ENCODE measurements at places on chromosomes 4 and X. TPM values are rescaled to one million over a fixed set of nuclear protein-coding genes. Genes with fewer than 3 reads are reported as not detected.
A peak's percentile ranks its signal among the peaks of the same experiment; 100 is the strongest.

- DNase-seq, result no peak
These were observed 4.6 kb upstream of the PIN4 start for GRCh38 chrX:72176981-72177380.

The UGT8 gene
- polyA plus RNA-seq, result 2.7 TPM

DNA sequence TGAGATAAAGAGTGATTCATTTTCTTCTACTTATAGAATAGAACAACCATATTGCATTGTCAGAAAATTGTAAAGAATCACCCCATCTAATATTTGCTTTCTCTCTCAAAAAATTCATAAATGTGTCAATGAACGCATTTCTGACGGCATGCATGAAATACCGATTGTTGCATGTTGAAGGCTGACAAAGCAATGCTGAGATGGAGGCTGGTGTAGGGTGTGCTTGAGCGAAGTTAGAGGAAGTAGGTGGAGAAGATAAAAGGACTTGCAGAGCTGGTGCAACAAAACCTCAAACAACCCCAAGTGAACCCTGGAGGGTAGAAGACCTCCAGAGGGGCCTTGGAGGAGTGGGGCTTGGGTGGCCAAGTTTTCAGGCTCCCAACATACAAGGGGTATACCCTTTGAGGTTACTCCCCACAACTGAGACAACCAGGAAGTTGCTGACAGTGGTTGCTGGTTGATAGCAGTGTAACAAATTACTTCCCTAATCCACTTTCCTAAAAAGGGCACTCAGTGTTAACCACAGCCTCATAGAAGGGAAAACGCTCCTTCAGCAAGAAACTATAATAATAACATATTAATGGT, 452.7 kb downstream of the NLGN4X start:
- no peak for DNase-seq

The EFHC2 gene
- 0.22 TPM for polyA plus RNA-seq

DNA sequence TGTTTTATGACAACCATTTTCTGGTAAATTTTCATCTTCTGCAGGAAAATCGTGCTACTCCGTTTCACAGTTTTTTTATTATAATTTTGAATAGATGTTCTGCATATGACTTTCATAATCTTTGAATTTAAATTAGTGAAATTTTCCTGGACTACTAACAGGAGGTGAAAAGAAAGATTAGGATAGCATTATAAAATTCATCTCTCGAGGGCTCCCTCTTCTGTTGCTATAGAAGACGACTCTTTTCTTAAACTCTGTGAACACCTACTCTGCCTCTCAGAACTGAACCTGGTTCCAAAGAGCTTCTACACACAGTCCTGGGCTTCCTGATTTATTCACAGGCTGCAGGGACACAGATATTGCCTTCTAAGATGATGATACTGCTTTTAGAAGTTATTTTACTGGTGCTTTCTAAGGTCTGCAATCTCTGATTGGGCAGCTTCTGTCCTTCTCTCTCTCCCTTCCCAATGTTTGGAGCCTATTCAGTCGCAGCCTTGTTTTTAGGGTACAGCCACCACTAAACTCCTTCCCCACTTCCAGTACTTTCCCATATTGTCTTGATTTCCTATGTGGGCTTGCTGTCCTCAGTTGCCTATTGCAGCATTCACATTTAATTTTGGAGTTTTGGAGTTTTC, 10.1 kb upstream of the SAP30 start:
- no peak for DNase-seq

- no peak for DNase-seq
These were observed 553.5 kb downstream of the SPOCK3 start for GRCh38 chr4:166680796-166681195.

The ZCCHC12 gene
- polyA plus RNA-seq, result 0.49 TPM

GRCh38 chrX:39238006-39238405, 436.7 kb downstream of the MID1IP1 start:
- DNase-seq, result no peak

GRCh38 chrX:32370456-32371205, 840.7 kb downstream of the DMD start:
- no peak for DNase-seq

The STK32B gene
- polyA plus RNA-seq, result 0.26 TPM

The CENPVL1 gene
- polyA plus RNA-seq, result not detected

- no peak for DNase-seq
These were observed 310.4 kb downstream of the ARAP2 start for GRCh38 chr4:35933901-35934300.

The RXFP1 gene
- 0.08 TPM for polyA plus RNA-seq

GRCh38 chr4:184282251-184282713, 64.6 kb upstream of the ENPP6 start:
- DNase-seq, result peak; percentile 86

DNA sequence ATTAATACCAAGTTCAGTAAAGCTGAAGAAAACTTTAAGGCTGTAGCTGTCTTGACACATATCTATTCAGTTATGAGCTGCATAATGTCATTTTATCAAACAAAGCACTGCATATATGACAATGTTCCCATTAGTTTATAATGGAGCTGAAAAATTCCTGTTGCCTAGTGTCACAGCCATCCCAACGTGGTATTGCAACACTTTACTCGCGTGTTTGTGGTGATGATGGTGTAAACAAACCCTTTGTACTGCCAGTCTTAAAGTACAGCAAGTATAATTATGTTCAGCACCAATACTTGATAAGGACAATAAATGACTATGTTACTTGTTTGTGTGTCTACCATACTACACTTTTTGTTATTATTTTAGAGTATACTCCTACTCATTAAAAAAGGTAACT, 1415.6 kb upstream of the PCDH7 start:
- no peak for DNase-seq

DNA sequence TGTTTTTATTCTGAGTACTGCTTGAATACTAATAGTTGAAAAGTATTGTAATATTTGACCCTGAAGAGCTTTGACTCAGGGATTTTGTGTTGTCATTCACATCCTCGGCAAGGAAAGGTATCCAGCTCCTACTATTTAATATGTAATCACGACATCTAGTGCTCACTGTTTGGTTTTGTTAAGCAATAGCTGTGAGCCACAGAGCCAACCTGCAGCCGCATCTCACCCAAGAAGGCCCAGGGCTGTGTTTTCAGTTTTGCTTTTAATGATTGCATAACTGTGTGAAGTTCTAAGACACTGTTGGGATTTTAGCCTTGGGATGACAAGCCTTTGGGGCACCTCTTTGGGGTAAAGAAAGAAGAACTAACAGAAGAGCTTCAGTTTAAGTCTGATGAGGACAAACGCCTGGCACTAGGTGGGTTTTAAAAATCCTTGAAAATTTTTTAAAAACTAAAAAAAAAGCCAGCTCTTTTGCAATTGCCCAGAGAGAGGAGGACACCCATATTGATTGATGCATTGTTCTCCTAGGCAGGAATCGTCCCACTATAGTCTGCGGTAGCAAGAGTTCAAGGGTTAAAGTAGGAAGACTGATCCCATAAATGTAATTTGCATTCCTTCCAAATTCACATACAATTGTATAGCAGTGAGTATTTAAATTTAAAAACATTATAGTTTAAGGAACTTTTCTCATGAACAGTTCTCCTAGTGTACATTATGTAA, 157.8 kb downstream of the RELL1 start:
- no peak for DNase-seq

DNA sequence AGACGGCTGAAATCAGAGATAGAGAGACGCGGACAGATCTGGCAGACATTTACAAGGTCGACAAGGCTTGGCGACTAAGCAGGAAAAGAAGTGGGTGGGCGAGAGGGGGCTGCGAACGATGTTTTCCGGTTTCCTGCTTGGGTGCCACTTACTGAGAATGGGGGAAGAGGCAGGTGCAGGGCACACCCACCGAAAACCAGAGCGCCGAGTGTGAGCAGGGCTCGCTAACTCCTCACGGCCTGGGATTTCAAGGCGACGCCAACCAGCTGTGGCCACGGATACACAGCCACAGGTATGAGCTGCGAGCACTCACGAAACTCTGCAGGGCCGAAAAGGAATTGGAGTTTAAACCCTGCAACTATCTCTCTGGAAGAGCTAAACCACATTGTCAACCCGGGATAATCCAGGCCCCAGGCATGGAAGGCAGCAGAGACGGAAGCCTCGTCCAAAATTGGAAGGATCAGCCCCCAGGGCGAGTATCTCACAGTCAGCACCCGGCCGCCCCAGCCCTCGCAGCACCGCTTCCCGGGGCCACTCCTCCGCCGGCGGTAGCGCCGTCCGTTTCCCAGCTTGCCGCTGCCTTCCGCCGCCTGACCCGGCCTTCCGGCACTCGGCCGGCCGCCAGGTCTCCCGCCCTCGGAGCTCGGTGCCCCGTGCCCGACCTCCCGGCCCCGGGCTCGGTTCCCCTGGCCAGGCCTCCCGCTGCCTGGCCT, 778 bp downstream of the CASP3 start:
- peak; percentile 95 for DNase-seq

DNA sequence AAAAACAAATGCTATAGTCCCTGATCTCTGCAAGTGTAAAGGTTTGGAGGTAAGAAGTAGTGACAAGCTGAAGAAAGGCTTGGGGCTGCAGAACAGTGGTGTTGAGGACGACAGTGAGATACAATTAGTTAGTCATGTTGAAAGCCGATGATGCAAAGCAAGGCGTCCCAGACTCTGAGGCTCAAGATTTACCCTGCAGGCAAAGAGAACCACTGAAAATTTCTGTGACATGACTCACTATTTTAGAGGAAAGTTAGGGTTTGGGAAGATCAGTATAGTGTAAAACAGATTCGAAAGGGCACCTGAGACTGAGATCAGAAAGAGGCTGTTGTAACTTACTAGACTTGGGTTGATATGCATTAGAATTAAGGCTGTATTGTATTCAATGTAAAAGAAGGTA, 281.3 kb upstream of the FTHL17 start:
- no peak for DNase-seq

DNA sequence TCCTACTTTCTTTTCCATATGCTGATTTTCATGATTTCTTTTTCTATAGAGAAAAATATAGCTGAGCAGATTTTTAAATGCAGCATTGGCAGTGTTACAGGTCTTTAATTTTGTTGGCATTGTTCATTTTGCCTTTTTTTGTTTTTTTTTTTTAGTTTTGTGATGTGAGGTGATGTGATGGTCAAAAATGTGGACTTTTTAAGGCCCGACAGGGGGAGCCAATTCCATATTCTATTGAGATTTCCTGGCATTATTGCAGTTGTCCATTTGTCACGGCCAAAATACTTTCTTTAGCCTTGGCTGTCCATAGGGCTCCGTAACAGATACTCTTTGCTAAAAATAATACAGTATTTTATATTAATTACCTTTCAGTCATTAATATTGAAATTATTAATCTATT, 47.8 kb downstream of the SLIT2 start:
- no peak for DNase-seq

GRCh38 chrX:150163221-150163930, 199.7 kb upstream of the MAMLD1 start:
- DNase-seq, result no peak

DNA sequence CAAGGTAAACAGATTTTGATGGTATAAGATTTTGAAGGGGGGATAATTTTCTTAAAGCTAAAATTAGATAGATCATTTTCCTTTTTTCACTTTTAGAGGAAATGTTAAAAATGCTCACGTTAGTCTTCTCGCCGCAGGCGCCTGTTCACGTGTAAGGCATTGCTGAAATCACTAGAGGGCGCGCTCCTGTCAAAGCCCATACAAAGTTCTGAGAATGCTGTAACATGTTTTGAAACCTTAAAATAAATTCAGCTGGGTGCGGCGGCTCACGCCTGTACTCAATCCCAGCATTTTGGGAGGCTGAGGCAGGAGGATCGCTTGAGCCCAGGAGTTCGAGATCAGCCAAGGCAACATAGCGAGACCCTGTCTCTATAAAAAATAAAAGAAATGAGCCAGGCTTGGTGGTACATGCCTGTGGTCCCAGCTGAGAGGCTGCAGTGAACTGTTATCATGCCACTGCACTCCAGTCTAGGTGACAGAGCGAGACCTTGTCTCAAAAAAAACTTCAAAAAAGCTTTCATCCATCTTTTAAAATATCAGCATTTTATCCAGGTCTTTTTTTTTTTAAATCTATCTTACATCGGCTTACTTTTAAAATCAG, 138.0 kb downstream of the RBMX2 start:
- no peak for DNase-seq

The CNGA1 gene
- 1.2 TPM for polyA plus RNA-seq

DNA sequence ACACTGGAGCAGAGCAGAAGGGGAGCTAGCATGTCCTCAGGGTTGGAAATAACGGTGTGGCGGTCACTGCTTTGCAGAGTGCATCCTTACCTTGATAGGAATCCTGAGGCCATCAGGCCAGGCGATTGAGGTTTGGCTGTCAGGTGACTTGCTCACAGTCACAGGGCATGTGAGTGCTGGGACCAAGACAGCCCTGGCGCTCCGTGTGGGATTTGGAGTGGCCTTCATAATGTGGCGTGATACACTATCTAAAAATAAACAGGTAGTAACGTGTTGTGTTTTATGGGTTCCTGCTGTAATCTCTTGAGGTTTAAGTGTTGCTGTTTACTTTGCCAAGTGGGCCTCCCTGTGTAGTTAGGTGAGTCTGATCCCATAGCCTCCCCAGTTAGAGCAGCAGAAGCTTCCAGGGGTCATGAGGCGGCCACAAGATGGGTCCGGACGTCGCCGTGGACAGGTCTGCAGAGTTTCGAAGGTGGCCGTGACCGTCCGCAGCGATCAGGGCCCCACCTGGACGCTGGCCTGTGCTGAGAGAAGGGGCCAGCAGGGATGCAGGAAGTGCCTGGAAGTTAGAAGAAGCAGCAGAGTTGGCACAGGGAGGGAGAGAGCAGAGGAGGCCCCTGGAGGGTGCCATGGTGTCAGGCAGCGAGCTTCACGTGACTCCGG, 27.7 kb downstream of the RGS12 start:
- peak; percentile 55 for DNase-seq

- DNase-seq, result no peak
These were observed 172.2 kb upstream of the TLL1 start for GRCh38 chr4:165700855-165701254.
